ENCODE measurements at places on chromosomes 3 and 15. TPM values are rescaled to one million over a fixed set of nuclear protein-coding genes. Genes with fewer than 3 reads are reported as not detected.

GRCh38 chr3:183504597-183504996, 50.9 kb downstream of the KLHL6 start:
- no peak for DNase-seq

- no peak for DNase-seq
These were observed 36.7 kb upstream of the BLM start for GRCh38 chr15:90680371-90680935.

DNA sequence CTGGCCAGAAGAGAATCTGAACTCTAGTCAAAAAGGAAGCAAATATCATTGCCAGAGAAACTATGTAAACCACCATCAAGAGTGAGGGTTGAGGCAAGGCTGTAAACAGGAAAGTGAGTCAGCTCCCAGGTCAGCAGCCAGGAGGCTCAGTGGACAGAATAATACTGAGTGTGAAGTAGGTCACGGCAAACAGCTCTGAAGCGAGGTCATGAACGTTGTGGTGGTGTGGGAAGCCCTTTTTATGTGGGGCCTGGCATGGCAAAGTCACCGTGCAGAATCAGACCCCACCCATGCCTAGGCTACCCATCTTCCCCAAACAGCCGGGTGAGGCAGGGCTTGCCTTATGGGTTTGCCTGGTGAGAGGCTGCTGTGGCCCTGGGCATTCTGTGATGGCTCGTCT, 43.9 kb downstream of the THBS1 start:
- DNase-seq: peak; percentile 67

DNA sequence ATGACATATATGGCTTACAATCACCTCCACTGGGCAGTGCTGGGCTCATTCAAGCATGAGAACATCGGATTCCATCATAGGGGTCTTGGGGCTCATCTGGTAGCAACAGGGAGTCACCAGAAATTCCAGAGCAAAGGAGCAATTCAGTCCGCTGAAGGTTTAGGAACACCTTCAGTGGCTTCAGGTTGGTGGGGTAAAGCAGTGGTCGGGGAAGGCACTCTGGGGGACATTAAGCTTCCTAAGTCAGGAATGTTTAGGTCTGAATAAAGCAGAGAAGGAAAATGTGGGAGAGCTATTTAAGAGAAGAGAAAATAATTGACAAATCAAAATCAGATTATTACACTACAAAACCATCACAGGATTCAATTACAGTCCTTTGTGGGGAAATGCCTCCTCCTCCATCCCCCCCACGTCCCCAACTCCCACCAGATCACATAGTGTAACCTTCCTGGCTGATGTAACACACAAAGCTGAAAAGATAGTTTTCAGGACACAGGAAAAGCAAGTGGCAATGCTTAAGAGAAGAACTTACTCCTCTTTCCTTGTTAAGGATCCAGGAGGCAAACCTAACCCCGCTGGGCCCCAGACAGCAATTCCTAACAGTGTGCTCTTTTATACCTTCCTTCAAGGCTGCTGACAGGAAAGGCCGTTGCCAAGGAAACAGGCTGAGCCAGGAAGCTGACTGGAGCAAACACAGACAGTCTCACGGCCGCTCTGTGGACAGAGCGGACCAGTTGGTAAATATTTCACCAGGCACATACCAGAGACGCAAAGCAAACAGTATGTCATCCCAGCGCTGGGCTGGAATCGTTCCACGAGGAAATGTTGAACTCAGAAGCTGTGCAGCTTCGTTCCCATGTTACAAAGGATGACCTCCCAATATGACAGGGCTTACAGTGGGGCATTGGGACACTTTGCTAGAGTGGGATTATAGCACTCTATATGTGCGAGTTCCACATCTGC, 57.5 kb upstream of the LMCD1 start:
- DNase-seq: no peak

The EIF2B5 gene
- total RNA-seq: 74.3 TPM
